Caki2 (cell line): ENCODE measurements at places on chromosomes 12 and 14.

DNA sequence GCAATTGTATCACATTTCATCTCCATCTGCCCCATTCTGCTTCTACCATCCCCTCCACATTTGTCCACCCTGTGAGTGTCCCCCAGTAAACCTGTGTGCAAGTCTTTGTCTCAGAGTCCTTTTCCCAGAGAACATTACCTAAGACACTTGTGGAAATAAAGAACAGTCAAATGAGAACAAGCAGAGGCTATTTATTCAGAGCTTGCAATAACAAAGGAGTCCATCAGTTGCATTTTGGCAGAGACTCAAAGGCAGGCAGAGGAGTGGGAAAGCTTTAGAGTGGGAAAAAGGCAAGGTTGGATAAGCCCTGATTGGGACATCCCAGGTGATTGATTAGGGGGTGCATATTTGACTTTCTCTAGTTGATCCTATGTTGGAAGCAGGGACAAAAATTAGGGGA lies 18.2 kb upstream of the PPFIBP1 start:
- no peak for DNase-seq

GRCh38 chr14:61608245-61609165 lies 86.8 kb upstream of the HIF1A start:
- no peak for DNase-seq

- no peak for DNase-seq
Observed at GRCh38 chr12:104399740-104400612, 56.8 kb upstream of the CHST11 start.

GRCh38 chr14:75430116-75430515 lies 2.3 kb downstream of the JDP2 start:
- DNase-seq = no peak

- DNase-seq = no peak
Observed at GRCh38 chr12:49519574-49519936, 19.3 kb upstream of the KCNH3 start.

DNA sequence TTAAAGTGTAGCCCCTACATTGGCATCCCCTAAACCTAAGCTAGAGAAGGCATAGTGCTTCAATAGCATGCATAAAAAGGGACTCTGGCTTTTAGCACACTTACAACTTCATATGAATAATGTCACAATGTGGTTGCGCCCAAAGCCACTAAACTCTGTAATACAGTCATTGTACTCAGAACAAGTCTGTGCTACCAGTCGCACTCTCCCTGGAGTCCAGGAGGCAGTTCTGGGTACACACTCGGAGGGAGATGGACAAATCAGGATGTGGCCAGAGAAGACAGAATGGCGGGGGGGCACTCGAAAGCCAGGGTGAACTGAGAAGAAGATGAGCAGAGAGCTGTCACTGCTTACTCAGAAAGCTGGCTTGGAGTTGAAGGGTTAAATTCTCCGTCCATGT lies 10.6 kb downstream of the SAMD4A start:
- no peak for DNase-seq

DNA sequence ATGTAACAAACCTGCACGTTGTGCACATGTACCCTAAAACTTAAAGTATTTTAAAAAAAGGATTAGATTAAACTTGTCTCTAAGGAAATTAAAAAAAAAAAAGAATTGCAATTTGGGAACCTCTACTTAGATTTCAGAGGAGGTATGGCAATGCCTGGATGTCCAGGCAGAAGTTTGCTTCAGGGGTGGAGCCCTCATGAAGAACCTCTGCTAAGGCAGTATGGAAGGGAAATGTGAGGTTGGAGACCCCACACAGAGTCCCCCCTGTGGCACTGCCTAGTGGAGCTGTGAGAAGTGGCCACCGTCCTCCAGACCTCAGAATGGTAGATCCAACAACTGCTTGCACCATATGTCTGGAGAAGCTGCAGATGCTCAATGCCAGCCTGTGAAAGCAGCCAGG lies 279.6 kb upstream of the CCDC196 start:
- no peak for DNase-seq

DNA sequence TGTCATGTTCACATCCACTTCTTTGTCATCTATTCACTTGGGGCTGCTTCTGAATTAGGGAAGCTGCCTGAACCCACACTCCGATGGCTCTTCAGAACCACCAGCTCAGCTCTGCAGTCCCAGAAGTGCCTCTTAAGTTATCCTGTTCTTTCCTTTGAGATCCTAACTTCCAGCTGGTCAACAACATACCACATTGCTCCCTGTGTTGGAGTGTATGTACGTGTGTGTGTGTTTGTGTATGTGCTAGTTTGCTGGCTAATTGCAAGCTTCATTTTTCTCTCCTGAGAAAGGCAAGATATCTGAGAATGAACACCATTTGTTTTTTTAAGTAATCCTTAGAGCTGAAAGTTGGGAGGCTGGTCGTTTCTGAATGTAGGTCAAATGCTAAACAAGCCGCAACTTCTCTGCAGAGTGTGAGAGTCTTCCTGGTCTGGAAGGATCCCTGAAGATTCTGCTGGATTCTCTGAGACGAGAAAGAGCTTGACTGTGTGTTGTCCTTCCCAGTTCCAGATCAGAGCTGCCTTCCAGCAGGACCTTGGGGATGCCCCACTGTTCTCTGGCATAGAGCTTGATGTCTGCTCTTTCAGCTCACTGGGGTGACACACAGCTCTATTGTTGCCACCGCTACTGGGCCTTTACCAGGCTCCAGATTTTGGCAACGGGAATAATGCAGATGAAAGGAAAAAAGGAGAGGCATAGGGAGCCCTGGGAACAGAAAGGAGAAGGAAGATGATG lies 839 bp downstream of the GSG1 start:
- DNase-seq = no peak

GRCh38 chr14:90487031-90487430 lies 90.2 kb downstream of the CALM1 start:
- DNase-seq = no peak

- no peak for DNase-seq
Observed at GRCh38 chr14:36317650-36318049, 2.8 kb downstream of the MBIP start.

DNA sequence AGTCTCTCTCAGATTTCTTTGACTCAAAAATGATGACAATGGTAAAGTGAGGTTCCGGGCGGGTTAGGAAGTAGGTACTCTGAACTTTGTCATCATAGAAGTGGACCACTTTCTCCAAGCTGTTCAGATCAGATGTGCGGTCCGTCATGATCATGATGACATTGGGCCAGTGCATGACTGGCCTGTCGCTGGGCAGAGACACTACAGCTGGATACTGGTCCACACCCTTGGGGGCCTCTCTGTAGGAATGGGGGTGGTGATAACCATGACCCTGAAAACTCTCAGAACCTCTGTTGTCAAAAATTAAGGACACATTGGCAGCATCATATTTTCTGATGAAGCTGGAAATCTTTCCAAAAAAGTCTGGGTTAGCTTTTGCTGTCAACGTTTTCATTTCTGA lies 28.2 kb downstream of the KICS2 start:
- DNase-seq = no peak

- DNase-seq = no peak
Observed at GRCh38 chr12:41108032-41108431, 80.1 kb upstream of the PDZRN4 start.

GRCh38 chr12:19066475-19067001 lies 63.0 kb upstream of the PLEKHA5 start:
- no peak for DNase-seq

- no peak for DNase-seq
Observed at GRCh38 chr14:81802341-81802740, 268.7 kb upstream of the SEL1L start.

- DNase-seq = no peak
Observed at GRCh38 chr12:64883264-64884163, 59.1 kb downstream of the TBC1D30 start.
